ENCODE measurements at places on chromosomes 3 and 15.
A peak's percentile ranks its signal among the peaks of the same experiment; 100 is the strongest.

DNA sequence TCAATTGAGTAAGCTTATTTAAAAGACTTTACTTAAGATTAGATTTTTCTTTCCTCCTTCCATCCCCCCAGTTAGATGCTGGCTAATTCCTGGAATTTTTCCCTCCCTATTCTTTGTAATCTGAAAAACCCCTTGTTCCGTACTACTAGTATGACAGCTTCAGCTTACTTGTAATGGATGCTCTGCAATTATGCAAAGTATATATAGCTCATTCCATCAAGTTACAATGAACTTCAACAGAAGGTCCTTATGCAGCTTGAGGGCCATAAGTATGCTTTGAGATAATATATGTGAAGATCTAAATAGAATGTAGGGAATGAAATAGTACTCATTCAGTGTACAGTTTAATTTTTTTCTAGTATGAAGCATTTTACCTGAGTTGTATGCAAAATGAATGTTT lies 398.3 kb upstream of the NAALADL2 start:
- DNase-seq, result no peak

GRCh38 chr3:181881749-181882148 lies 170.0 kb downstream of the SOX2 start:
- no peak for DNase-seq

DNA sequence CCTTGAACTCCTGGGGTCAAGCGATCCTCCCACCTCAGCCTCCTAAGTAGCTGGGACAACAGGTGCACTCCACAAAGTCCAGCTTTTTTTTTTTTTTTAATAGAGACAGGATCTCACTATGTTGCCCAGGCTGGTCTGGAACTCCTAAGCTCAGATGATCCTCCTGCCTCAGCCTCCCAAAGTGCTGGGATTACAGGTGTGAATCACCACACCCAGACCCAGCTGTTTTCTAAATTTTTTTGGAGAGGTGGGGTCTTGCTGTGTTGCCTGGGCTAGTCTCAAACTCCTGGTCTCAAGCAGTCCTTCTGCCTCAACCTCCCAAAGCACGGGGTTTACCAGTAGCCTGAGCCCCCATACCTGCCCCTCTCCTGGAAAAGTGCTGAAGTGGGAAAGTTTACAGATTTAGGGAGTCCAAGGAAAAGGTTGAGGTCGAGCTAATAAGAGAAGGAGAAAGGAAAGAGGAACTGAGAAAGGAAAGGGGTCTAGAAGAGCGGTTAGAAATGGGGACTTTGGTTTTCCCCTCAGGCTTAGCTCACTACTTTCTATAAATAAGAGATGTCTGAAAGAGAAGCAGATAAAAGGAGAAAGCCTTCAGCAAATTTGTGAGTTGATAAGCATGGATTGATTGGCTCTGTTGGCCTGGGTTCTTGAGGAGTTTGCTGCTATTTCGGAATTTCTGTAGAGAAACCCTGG lies 23.6 kb downstream of the UBE2E1 start:
- no peak for DNase-seq

GRCh38 chr3:108171106-108171505 lies 51.1 kb downstream of the IFT57 start:
- no peak for DNase-seq

- DNase-seq, result peak; percentile 96
These were observed at the start of gene GPR87 for GRCh38 chr3:151316267-151316991. Gene GPR87 (minus strand): TSS chr3:151316820. CDS start chr3:151300100, 16,720 bp downstream.

- no peak for DNase-seq
These were observed 742.0 kb downstream of the NR2F2 start for GRCh38 chr15:97072545-97072944.

- DNase-seq, result no peak
These were observed 273.3 kb upstream of the ZPLD1 start for GRCh38 chr3:102161384-102162006.

- no peak for DNase-seq
These were observed 317.7 kb upstream of the TLE3 start for GRCh38 chr15:70415398-70415797.

- peak; percentile 86 for DNase-seq
These were observed 6.6 kb downstream of the DTWD1 start for GRCh38 chr15:49627407-49627877.

- no peak for DNase-seq
These were observed 297.3 kb downstream of the DOCK3 start for GRCh38 chr3:50972029-50972428.

- no peak for DNase-seq
These were observed 163.8 kb upstream of the CTNNB1 start for GRCh38 chr3:41035456-41036022.

- DNase-seq, result peak; percentile 20
These were observed 517.5 kb upstream of the UBE2E2 start for GRCh38 chr3:22685597-22685996.

DNA sequence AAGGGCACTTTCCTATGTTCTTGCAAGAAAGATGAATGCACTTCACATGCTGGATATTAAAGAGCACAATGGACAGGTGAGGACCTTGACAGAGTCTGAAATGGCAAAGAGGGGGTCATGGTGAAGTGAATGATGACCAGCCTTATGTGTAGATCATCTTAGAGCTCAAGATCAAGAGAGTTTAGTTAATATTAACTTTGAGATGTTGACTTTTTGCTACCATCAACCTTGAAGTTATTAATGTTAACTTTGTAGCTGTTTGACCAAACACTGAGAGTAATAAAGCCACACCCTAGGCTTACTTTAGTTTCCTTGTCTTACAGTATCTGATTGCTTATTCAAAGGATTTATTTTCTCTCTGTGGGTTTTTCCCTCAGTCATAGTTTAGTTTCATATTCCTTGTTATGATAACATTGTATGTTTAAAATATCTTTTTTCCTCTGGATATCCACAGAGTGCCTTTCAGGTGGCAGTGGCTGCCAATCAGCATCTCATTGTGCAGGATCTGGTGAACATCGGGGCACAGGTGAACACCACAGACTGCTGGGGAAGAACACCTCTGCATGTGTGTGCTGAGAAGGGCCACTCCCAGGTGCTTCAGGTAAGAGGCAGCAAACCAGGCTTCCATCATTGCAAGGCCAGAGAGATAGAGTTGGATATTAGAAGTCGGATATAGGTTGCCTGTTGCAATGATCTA lies 5.4 kb downstream of the NFKBIZ start:
- DNase-seq, result peak; percentile 73

DNA sequence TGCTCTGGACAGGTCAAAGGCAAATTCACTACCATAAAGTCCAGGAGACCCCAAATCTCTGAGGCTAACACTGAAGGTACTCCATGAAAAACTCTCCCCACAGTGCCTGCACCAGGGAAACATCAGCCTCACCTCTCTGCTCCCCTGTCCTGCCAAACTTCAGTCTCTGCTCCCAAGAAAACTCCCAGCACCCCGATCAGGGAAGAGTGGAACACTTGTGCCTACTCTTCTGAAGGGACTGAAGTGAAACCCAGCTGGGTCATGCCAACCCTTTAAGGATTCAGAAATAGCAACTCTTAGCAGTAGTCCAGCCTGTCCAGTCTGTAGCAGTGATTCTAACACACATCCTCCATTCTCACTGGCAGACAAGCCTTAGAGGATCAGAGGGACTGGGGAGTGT lies 124.2 kb downstream of the FAM174B start:
- no peak for DNase-seq

DNA sequence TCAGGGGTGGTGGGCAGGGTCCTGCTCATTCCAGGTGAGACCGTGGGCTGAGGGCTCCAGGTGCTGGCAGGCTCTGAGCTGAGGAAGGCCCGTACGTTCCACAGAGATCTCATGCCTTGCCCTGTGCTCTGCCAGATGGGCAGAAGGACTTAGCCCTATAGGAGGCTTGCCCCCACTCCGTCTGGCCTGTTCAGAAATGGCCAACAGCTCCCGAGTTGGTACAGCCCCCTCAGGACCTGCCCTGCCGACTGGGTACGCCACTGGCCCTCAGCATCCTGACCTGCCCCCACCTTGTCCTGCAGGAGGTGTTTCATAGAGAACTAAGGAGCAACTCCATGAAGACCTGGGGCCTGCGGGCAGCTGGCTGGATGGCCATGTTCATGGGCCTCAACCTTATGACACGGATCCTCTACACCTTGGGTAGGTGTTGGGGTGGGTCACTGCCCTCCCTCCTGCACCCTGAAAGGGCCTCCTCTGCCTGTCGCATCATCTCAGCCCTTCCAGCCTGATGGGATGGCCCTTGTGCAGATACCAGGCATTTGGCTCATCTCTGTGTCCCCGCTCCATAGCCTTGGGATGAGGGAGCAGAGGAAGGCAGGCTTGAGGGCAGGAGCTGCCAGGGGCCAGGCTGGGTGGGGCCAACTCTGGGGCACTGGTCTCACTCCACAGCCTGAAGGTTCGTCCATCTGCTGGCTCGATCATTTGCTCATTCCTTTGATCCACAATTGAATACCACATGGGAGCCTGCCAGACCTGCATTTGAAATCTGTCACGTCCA lies 14.2 kb downstream of the TMEM43 start:
- no peak for DNase-seq

- peak; percentile 75 for DNase-seq
These were observed 75.4 kb downstream of the CMTM8 start for GRCh38 chr3:32313723-32314473.

- no peak for DNase-seq
These were observed 4.6 kb upstream of the FAM43A start for GRCh38 chr3:194680888-194681615.

- DNase-seq, result no peak
These were observed 32.6 kb downstream of the TOPBP1 start for GRCh38 chr3:133629146-133629545.

- DNase-seq, result no peak
These were observed 10.3 kb downstream of the CX3CR1 start for GRCh38 chr3:39269528-39269927.

DNA sequence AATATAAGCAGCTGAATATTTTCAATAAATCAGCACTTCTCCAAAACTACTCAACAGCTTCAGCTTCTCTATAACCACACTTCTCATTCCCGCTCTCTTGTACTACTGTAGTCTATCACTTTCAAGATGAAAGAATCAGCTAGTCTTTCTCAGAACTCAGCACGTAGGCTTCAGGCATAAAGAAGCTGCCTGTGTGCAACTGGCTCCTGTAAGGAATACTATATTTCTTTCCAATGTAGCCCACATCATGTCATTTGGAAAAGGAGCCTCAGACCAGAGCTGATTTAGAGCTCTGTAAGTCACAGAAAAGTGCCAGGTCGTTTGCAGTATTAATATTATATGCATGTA lies 62.3 kb downstream of the FMN1 start:
- DNase-seq, result no peak

- DNase-seq, result no peak
These were observed 384.3 kb downstream of the PTPRG start for GRCh38 chr3:61945657-61946056.

GRCh38 chr3:160678292-160678842 lies 1.4 kb downstream of the ARL14 start:
- no peak for DNase-seq

DNA sequence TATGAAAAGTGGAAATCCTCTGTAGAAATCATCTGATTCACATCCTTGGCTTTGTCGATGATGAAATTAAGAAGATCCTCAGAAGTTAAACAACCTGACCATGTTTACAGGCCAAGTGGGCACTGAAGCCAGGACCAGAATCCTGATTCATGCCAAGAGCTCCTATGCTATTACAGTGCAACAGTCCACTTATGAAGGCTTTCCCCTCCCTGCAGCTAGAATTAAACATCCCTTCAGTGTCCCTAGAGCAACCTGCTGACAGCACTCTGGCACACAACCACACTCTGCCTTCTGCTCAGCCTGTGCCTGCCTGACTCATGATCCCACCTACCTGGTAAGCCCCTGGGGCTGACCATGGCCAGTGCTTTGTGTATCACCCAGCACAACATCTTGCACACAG lies 33.8 kb downstream of the TXNRD3 start:
- peak; percentile 55 for DNase-seq

- DNase-seq, result no peak
These were observed 11.9 kb downstream of the RASA2 start for GRCh38 chr3:141498598-141499223.

DNA sequence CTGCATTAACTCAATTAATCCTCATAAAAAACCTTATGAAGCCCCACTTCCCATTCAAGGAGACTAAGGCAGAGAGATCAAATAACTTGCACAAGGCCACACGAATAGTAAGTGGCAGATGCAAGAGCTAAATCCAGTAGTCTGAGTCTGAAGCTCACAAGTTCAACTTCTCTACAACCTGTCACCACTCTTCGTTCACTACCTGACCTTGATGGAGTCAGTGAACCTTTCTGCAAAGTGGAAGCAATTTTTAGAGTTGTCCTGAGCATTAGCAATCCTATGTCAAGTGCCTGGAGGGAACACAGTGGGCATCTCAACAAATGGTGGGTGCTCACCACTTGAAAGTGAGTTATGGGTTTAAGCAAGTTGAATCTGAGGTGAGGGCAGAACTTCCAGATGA lies 2.1 kb upstream of the SPINT1 start:
- no peak for DNase-seq

DNA sequence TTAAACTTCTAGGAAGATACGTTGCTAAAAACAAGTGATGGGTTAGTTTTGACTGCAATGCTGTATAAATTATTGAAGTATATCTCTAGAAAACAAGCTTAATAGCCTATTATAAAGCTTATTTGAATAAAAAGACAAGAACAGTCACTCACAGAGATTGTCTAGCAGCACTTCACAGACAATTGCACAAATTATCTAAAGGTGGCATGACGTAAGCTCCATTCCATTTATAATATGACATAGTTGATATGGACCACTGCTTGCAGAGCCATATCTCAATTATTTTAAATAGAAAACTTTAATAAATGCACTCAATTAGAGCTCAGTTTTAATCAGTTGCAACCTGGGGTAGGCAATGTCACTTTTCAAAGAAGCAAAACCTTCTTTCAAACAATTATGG lies 319.9 kb upstream of the GBE1 start:
- DNase-seq, result no peak

DNA sequence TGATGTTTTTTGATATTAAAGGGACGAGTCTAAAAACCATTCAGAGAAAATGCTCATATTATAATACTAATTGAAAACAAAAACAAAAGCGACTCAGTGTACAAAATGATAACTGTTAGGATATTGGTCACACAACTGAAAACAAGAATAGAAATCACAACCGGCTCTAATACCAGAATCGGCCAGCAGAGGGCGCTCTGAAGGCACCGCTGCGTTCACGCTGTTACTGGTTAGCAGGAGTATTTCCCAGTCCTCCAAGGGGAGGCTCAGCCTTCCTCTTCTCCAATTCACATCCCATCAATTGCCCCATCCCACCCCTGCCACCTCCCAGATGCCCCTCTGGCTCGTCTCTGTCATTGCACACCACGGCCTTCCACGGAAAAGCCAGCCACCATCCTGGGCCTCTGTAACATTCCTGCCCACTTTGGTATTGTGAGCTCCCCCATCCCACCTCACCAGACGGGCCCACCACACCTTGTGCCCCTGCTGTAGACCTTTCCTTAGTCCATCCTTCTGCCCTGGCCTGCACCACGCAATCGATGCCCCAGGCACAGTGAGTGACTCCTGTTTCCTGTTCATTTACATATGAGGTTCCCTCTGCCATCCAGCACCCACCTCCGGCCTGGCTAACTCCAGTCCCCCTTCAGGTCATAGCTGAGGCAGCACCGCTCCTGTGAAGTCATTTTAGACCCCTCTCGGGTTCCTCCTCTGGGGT lies 8.5 kb downstream of the FAM107A start:
- peak; percentile 72 for DNase-seq

GRCh38 chr3:45681221-45681620 lies 8.0 kb upstream of the SACM1L start:
- DNase-seq, result no peak

- DNase-seq, result no peak
These were observed 97.6 kb downstream of the FRMD4B start for GRCh38 chr3:69288161-69288895.

Data from kidney tubule cell (primary cell).